ENCODE measurements at places on chromosomes 4 and X.

DNA sequence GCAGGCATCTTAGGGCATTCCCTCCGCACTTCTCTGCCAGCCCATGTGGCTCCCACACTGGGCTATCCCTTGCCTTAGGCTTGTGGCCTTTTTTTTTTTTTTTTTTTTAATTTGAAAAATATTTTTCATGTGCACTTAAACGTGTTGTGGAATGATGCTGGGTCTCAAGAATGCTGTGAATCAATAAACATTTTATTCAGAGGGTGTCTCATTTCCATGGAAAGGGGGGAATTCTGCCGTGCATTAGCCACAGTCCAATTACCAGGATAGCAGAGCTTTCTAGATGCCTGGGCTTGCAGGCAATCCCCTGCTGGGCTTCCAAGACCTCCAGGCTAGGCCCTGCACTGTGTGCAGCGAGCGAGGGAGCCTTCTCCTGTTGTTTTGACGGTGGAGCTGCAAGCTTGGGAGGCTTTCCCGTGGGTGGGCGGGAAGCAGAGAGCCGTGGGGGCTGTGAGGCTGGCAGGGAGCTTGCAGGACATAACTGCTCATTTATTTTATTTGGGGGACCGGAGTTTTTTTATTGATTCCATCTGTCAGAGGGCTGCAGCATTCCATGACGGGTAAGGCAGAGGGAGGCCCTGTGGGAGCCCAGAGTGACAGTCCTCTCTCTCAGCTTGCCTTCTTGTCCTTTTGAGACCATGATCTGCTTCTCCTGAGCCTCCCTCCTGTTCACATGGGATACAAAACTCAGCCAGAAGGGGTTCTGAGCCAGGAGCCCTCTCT, 2.6 kb upstream of the CPZ start:
- peak; percentile 74 for DNase-seq

GRCh38 chr4:182147391-182147790, 95.8 kb upstream of the TENM3 start:
- no peak for DNase-seq

DNA sequence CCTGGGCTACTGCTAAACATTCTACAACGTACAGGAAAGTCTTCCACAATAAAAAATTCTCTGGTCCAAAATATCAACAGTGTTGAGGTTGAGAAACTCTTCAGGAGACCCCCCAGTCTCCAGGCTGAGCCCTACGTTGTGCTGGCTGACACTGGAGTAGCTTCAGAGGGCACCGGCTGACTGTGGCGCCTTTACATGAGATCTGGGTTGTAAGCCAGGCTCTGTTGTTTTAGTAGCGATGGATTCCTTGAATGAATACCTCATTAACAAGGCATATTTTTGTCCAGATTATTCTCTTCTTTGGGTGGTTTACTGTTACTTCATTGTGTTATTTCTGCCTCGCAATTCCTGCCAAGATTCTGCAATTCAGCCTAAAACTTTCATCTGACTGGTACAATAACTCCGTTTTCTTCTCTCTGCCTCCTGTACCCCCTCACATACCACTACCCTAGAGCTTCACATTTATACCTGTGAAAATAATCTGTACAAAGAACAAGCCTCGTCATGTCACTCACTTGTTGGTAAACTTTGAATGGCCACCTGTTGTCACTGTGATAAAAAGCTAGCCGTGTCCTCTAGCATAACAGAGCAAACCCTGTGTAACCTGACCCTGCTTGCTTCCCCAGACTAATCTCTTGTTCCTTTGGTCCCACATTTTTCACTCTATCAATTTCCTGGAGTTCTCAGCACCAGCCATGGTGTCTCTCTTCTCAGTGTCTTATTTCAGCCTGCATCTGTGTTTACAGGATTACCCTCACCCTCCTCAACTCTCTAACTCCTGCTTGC, 1476.1 kb upstream of the TENM3 start:
- no peak for DNase-seq

DNA sequence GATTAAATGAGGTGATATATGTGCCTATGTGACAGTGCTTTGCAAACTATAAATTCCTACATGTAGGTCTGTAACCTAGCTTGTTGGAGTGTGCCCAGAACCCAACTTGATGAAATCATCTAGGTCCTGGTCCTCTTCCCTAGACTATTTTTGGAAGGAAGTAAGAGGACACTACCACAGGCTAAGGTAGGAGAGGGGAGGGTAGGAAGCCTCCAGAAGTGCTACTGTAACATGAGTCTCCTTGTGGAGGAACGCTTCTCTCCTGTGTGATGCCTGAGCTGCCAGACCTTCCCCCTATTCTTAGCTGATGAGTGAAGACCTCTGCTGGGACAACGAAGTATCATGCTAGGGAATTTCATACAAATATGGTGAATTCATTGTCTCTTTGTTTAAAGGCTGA, 41.8 kb upstream of the IL21 start:
- peak; percentile 17 for DNase-seq

GRCh38 chr4:124868495-124868894, 156.0 kb upstream of the ANKRD50 start:
- DNase-seq, result no peak

- DNase-seq, result peak; percentile 35
Observed at GRCh38 chrX:13167481-13168231, 123.2 kb upstream of the FAM9C start.

DNA sequence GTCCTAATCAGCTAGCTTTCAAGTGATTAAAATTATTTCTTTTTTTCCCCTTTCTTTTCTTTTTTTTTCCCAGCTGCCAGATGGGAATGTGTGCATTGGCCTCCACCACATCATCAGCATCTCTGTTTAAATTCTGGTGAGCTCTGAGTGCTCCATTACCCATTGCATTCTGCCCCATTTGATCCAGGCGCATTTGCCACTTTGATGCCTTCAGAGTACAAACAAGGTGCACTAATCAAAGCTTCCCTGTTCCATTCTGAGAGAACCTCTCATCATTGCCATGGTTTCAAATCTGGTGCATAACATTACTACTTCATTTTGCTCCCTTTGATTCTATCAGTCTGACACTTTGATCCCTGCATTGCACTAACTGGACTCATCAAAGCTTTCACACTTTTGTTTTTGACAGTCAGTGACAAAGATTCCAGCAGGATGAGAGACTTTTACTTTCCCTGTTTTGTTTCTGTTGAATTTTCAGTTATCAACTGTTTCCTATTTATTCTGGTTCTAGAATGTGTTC, 238.8 kb upstream of the PCDH10 start:
- no peak for DNase-seq

GRCh38 chr4:155972098-155972497, 18.4 kb upstream of the CTSO start:
- peak; percentile 42 for DNase-seq

- no peak for DNase-seq
Observed at GRCh38 chr4:37441231-37442061, 196.9 kb downstream of the NWD2 start.

GRCh38 chr4:152997771-152998487, 61.8 kb downstream of the FHDC1 start:
- DNase-seq, result no peak

- DNase-seq, result no peak
Observed at GRCh38 chr4:16908377-16909021, 10.1 kb upstream of the LDB2 start.

GRCh38 chrX:111886678-111887077, 10.7 kb downstream of the TRPC5OS start:
- no peak for DNase-seq

- no peak for DNase-seq
Observed at GRCh38 chrX:49191574-49192011, 5.4 kb upstream of the PRICKLE3 start.

DNA sequence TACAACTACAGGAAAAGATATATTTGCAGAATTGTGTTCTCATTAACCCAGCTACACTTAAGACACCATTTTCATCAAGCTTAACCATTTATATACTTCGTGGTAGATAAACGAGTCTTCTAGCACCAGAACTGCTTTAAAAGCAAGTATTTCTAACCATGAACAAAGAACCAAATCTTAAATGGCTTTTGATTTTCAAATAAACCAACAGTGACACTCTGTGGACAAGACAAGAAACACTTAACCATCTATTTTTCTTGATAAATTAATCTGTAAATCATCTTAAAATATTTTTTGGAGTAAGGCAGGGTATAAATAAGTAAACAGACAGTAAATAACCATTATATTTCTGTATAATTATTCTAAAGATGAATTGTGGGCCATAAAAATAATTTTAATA, 10.2 kb downstream of the BEND2 start:
- DNase-seq, result peak; percentile 13

DNA sequence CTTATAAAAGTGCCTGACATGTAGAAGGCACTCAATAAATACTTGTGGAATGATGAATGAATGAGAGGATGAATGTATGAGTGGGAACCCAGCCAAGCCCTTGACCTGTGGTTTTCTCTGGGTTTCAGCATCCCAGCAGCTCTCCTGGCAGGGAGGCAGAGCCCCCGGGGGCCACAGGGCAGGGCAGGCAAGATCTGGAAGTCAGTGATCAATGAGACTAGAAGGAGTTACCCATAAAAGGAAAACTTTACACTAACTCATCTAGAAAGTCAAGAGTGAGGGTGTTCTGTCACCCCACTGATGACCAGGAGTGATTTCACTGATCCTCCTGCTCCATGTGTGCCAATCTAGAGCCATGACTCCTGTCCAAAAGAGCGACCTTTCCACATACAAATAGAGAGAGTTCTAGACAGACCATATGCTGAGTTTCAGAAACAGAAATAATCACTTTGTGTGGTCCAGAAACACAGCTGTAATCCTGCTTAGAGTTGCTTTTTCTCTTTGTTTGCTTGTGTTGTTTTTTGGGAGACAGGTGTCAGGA, 37.4 kb downstream of the MGARP start:
- peak; percentile 87 for DNase-seq

GRCh38 chr4:141195095-141195707, 25.5 kb upstream of the ZNF330 start:
- no peak for DNase-seq

DNA sequence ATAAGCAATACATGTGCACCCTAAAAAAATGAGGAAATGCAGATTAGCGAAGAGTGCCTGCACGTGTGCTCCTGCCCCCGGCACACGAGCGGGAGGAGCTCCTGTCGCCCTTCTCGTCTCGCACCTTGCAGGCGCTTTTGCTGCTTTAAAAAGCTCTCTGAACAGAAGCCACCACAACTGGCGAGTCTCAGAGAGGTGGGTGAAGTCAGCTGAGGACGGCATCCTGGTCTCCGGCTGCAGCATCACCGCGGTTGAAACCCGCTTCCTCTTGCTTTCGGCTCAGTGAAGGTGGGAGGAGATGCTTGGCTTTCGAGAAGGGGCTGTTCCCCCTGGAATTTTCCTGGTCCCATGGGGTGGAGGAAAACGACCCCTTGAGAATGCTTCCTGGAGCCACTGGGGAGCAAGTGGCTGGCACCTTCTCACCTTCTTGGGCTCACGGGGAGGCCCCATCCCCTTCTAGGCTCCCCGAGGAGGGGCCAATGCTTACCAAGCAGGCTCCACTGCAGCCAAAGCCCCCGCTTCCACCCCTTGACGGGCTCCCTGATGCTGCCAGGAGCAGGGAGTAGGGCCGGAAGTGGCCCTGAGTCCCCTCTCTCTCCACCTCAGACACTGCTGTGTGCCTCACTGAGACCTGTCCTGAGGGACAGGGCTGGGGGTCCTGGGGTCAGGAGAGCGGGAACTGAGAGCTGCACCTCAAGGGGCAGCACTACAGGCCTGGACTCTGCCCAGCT, 29.2 kb upstream of the MXD4 start:
- DNase-seq, result no peak

- no peak for DNase-seq
Observed at GRCh38 chr4:24913119-24913485, 260 bp upstream of the CCDC149 start.

GRCh38 chrX:131558562-131558961, 14.7 kb downstream of the OR13H1 start:
- DNase-seq, result no peak

DNA sequence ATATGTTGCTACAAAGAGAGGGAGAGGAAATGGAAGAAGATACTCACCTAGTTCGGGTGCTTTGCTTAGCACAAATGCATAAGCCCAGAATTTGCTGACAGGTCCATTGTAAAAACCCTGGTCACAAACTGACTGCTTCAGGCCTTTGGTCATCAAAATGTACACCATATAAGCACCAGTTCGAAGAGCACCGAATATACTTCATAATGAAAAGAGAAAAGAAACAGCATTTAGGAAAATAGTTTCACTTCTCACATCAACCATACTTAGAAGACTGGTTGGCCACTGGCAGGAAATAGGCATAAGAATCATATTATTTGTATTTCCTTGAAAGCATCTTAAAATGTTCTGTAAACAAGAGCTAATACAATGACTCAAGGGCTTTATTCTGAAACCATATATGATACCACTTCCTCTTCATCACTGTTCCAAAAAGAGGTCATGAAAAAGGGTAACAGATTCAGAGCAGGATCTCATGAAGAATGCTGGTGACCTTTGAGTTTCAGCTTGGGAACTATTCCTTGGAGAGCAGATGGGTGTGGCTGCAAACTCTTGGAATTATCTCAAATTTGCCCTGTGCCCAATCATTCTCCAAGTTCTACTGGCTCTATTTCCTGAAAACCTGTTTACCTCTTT, 138.7 kb downstream of the ELOVL6 start:
- no peak for DNase-seq

- DNase-seq, result peak; percentile 50
Observed at GRCh38 chr4:82469791-82470345, 39.5 kb downstream of the ENOPH1 start.

DNA sequence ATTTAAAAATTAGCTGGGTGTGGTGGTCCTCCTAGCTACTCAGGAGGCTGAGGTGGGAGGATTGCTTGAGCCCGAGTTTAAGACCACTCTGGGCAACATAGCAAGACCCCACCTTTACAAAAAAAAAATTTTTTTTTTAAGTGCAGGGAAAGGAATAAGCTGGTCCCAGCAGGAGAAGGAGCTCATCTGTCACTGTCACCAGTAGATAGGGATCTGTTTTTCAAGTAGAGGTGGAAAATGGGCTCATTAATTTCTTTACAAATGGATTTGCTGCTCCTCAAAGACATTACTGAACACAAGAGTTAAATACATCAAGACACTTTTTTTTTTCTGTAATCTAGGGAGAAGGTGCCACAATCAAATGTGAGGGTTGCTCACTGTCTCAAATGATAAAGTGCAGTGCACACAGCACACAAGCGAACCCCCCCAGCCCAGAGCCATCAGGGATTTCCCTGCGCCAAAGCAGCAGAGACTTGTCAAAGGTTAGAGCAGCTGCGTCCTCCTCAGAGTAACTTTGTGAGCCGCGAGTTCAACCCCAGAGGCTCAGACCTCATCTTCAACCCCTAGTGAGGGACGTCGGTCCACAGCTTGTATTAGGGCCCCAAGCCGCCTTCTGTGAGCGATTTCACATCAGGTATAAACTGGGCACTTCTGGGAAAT, 14.3 kb upstream of the MTNR1A start:
- DNase-seq, result no peak

DNA sequence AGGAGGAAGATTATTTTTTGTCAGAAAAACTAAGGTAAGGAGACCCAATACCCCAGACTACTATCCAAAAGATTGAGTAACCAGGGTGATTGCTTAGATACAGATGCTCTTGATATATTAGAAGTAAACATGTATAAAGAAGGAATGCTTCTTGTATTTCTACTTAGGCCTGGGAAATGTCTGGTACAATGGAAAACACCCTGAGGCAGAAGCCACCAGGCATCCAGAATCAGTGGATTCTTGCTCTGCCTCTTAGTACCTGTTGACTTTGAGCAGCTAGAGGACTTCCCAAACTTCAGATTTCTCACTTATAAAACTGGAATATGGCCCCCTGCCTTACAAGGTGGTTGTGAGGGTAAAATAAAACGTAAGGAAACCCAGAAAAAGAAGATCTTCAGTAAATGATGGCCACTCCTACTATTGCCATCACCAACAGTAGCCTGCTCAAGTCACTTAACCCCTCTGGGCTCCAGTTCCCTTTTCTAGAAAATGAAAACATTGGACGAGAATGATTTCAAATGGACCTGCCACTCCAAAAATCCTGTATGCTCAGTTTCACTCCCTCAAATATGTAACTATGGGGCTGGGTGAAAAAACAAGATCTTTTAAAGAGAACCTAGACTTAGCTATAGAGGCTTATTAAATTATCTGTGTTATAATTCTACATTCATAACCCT, 56.6 kb downstream of the AMELX start:
- no peak for DNase-seq
